ENCODE measurements at places on chromosomes 12 and 14.

DNA sequence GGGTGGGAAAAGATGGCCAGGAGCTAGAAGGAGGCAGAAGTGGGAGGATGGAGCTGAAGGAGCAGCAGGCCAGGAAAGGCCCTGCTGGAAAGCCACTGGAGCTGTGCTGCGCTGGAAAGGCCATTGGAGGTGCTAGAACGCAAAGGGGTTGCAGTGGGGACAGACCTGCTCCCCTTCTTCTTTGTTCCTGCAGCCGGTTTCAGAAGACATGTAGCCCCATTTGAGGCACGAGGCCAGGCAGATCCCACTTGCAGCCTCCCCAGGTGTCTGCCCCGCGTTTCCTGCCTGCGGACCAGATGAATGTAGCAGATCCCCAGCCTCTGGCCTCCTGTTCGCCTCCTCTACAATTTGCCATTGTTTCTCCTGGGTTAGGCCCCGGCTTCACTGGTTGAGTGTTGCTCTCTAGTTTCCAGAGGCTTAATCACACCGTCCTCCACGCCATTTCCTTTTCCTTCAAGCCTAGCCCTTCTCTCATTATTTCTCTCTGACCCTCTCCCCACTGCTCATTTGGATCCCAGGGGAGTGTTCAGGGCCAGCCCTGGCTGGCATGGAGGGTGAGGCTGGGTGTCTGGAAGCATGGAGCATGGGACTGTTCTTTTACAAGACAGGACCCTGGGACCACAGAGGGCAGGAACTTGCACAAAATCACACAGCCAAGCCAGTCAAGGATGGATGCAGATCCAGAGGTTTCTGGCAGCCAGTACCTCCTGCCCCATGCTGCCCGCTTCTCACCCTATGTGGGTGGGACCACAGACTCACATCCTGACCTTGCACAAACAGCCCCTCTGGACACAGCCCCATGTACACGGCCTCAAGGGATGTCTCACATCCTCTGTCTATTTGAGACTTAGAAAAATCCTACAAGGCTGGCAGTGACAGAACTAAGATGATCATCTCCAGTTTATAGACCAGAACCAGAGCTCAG is 2.3 kb upstream of the GPR162 start:
- DNase-seq: no peak

GRCh38 chr12:52667509-52667908 is 12.7 kb downstream of the KRT1 start:
- DNase-seq: no peak

GRCh38 chr14:35333797-35334743 is 41.9 kb downstream of the PSMA6 start:
- DNase-seq: no peak

GRCh38 chr12:131692431-131692830 is 18.5 kb upstream of the SFSWAP start:
- no peak for DNase-seq

DNA sequence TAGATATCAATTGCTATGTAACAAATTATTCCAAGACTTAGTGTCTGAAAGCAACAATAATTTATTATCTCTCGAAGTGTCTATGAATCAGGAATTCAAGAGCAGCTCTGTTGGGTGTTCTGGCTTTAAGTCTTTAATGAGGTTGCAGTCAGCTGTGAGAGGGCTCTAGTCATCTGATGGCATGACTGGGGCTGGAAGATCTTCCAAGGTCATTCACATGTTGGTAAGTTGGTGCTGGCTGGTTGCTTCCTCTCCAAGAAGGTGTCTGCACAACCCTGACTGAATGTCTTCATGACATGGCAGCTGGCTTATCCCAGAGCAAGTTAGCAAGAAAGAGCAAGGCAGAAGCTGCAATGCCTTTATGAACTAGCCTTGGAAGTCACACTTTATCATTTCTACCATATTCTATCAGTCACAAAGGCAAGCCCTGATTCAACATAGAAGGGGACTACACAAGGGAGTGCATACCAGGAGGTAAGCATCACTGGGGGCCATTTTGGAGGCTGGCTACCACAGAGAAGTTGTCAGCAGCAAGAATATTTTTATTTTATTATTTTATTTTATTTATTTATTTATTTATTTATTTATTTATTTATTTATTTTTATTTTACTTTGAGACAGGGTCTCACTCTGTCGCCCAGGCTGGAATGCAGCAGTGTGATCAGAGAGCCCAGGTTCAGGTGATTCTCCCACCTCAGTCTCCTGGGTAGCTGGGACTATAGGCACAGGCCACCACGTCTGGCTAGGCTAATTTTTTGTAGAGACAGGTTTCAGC is 7.6 kb upstream of the SLC38A2 start:
- DNase-seq: no peak

GRCh38 chr12:53618275-53618674 is 7.9 kb downstream of the ATF7 start:
- DNase-seq: peak; percentile 80

- DNase-seq: peak; percentile 65
These were observed 4.7 kb downstream of the NAB2 start for GRCh38 chr12:57093415-57094207.

DNA sequence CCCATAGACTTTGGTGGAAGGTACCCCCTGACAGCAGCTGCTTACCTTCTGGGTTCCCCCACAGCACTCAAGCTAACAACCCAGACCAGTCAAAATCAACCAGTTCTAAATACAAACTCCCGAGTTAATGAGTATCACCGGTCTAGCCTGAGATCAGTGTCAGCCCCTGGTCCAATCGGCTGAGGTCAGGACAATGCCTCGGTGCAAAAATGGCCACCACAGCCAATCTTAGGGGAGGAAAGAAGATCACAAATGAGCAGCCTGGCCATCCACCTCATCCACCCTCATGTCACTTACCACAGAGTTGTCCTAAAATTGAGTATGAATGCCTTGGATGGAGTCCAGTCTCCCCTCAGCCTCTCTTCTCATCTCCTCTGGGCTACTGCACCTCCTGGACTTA is 128.5 kb downstream of the PHETA1 start:
- no peak for DNase-seq

GRCh38 chr12:89236237-89236636 is 116.1 kb downstream of the DUSP6 start:
- no peak for DNase-seq

DNA sequence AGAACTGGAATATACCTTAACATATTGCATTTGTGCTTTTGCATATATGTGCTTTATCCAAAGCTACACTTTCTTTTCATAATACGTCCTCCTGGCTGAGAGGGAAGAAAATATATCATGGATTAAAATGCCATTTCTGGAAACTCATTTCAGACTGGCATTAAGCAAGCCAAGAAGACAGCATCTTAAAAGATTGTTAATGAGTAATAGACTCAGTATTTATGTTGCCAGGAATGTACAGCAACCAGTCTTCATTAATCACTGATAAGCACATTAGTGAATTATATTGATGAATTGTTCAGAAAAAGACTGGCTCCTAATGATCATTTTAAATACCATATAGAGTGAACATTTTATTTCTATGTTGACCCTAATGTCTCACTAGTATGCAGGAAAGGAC is 134.9 kb upstream of the IFNG-AS1 start:
- DNase-seq: no peak

DNA sequence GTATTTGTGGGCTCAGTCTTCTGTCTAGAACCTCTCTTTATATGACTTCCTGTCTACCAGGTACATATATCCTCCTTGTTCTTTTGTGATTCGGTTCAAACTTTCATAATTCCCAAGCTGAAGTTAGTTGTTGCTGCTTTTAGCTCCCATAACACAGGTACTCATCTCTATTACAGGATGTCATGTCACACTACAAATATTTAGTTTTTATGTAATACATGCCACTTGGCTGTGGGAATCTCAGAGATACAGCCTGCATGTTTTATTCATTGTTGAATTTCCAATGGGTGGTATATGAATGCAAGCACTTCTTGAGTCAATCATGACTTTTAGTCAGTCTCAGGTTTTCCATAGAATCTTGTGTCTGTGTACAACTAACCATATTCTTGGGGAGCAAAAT is 122.7 kb downstream of the SINHCAF start:
- DNase-seq: no peak

- no peak for DNase-seq
These were observed 194.1 kb upstream of the RASSF8 start for GRCh38 chr12:25764409-25764808.

DNA sequence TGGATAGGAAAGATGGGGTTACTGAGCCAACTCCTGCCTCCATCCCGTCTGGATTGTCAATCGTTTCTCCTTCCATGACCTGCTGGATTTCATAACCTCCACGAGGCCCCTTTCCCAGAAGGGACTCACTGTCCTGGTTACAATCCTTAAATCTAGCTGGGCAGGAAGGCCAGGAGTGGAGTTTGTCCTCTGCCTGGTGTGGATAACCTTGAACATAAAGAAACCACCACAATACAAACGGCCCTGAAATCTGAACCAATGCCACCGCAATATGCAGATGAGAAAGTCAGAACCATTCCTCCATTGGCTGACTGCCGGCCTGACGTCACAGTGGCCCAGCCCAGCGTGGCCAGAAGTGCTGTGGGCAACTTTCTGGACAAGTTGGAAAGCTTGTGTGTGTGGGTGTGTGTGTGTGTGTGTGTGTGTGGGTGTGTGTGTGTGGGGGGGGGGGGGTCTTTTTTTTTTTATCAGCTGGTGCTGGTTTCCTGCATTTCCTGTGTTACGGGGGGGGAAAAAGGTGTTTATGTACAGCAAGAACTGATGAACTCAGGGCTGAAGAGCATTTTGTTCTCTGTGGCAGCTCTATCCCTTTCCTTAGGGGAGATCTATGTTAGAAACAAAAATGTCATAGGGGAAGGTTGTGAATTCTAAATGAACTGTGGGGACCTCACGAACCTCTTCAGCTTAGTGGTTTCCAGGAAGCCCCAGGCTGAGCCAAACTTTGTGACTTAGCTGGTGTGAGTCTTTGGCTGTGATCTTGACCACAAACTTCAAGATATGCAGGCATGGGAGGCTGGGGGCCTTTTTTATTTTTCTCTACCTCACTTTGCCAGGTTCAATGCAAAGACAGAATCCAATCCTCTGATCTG is 81.6 kb upstream of the MED13L start:
- peak; percentile 96 for DNase-seq

DNA sequence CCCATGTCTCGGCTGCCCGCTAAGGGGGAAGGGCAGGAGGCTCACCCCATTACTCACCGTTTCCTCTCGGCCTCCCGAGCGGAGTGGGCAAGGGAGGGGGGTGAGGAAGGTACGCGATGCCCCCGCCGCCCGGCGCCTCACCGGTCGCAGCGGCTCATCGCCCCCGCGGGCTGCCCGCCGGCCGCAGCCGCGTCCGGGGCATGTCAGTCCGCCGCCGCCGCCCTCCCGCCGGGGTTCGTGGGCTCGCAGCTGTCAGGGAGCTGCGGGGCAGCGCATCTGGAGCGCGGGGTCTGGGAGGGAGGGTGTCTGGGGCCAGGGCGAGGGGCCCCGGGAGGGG is 461 bp downstream of the SLC8A3 start:
- no peak for DNase-seq

DNA sequence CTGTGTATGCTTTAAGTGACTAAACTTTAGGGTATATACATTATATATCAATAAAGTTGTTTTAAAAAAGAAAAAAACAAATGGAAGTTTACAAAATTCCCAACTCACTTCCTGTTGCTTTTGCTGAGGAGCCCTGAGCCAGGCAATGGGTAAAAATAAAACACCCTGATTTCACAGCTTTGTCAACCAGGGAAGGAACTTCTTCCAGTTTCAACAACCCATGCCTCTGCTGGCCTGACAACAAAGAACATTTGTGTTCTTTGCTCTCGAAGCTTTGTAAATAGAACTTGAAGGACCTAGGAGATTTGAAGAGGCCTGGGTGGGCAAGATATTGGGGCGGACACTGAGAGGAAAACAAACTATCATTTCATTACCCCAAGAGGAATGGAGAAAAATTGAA is 141.2 kb upstream of the NOS1 start:
- DNase-seq: no peak

DNA sequence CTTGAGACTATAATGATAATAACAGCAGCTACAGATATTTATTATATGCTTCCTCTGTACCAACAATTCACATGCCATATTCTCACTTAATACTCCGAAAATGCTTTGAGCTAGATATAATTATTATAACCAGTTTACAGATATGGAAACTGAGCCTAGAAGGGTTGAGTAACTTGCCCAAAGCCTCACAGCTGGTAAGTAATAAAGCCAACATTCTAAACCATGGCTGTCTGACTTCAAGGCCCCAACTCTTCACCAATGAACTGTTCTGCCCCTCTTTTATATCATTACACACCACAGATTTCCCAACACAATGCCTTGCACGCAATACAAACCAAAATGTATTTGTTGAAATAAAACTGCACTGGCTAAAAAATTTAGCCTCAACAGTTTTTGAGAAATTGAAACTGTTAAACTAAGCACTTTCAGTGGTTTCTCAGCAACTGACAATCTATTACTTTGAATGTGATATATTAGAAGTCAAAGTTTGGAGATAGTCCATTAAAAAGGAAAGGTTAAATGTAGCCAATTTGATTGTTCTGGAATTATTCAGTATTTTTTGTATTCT is 222.5 kb upstream of the ARHGAP5 start:
- no peak for DNase-seq

GRCh38 chr12:89621521-89621920 is 87.1 kb downstream of the ATP2B1 start:
- DNase-seq: no peak

- no peak for DNase-seq
These were observed 2.2 kb downstream of the CNOT2 start for GRCh38 chr12:70245458-70245857.

- no peak for DNase-seq
These were observed 5.8 kb upstream of the EVL start for GRCh38 chr14:100059438-100059781.

DNA sequence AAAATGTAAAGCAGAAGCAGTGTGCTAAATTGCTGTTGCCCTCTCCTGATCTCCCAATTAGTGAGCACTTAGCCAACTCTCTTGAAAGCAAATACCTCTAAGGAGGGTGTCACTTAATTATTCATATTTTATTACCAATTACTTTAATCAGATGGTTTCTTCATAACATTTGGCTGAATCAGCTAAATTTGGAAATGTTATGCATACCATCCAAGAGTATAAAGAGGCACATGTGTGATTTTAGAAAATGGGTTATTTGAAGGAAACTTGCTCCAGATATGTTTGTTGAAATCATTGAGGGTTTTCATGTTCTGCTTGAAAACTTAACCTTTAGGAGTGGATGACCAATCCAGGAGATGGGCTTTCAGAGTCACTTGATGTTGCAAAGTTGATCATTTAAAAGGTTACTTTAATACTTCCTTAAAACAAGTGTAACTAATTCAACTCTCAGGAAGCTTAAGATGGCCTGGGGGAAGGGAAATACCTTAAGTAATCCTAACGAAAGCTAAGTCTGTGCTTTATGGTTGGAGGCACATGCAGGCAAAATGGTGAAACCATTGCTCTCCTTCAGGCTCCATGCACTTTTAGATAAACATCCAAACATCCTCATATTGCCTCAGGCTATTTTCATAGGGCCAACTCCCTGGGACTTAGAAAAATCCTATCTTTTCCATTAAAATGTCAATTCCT is 434.5 kb downstream of the MDGA2 start:
- no peak for DNase-seq

- DNase-seq: no peak
These were observed 35.1 kb upstream of the BATF start for GRCh38 chr14:75487155-75487671.

GRCh38 chr12:123032736-123033391 is 52.4 kb downstream of the ARL6IP4 start:
- DNase-seq: no peak
